ENCODE measurements at places on chromosomes 1 and 21.

- no peak for DNase-seq
These were observed 9.1 kb upstream of the GPR61 start for GRCh38 chr1:109530457-109531087.

- no peak for DNase-seq
These were observed 9.1 kb upstream of the HEYL start for GRCh38 chr1:39648496-39648895.

DNA sequence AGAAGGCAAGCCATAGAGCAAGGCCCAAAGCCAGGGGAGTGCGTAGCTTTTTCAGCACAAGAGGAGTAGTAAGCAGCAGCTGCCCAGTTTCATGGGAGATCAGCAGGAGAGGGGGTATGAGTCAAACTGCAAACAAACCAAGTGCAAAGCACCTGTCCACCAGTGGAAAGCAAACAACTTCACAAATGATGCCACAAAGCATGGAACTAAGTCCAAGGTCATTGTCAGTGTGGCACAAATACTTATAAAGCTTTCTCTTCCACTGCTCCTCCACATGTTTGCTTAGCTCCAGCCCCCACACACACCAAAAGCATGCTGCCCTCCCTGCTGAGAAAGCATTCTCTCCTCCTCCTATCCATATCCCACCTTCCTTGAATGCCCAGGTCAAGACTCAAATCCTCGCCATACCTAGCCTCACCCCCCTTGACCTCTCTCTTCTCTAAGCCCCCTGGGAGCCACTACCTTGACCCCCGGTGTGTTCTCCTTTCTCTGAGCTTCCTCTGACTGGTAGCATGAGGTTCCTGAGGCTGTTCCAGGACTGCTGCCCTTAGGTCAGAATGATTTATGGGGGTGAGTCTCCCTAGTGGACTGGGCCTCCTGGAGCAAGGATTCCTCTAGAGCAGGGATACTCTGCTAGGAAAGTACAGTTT lies 70.4 kb downstream of the DMAP1 start:
- DNase-seq = no peak

DNA sequence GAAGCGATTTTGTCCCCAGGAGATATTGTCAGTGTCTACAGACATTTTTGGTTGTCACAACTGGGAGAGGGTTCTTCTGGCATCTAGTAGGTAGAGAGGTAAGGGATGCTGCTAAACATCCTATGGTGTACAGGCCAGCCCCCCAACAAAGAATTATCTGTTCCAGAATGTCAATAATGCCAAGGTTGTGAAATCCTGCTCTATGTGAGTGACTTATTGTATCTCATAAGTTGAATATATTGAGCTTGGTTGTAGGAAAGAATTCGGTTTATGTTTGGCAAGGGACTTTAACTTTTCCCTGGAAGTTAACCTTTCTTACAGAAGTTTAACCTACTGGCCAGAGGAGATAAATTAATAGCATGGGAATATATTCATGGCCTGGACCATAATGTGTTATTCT lies 52.6 kb upstream of the ANGPTL1 start:
- no peak for DNase-seq

DNA sequence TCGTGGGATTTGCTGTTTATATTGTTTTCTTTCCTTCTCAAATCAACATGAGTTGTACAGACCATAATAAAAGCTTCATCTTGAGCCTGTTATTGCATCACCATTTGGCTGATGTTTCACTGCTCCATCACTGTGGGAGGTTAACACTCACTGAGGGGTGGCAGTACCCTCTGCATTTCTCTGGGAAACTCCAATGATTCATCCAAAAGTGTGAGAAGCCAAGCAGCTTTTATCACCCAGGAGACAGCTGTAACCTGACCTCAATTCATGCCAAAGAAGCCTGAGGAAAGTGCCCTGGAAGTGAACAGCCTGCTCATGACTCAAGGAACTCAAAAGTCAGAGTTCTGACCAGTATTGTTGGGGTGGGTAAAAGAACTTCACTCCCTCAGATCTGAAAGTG lies 84.1 kb downstream of the GPR88 start:
- DNase-seq = no peak

GRCh38 chr1:192147696-192148095 lies 10.6 kb upstream of the RGS18 start:
- DNase-seq = no peak

- DNase-seq = no peak
These were observed 30.5 kb upstream of the B3GALT2 start for GRCh38 chr1:193216920-193217319.

DNA sequence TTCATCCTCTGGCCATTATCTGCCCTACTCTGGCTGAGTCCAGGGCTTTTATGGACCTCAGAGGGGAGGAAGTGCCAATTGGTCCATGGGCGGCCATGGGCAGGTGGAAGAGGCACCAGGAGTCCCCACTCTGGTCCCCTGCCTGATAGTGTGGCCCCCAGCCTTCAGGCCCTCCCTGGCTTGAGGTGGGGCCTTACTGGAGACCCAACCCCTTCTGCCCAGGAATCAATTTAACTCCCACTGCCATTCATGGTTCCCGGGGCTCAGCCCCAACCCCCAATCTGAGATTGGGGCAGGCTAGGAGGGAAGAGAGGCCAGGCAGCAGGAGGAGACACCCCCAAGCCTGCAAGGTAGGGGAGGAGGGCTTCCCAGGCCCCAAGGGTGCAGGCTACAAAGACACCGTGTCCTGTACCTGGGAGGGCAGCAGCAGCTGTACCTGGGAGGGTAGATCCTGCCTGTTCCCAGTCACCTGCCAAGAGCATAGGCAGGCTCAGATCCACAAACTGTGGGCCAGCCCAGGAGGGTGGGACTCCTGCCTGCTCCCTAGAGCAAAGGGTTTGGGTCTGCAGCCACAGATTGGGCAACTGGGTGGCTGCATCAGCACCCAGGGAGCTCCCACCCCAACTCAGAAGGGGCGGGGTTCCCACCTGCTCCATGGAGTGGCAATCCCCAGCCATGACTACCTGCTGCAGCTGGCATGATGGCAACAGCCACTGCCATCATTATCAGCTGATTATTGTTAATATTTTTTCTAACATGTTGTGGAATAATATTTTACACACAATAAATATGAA lies 1044.1 kb upstream of the B3GALT2 start:
- no peak for DNase-seq

- DNase-seq = no peak
These were observed 6.8 kb upstream of the OTUD7B start for GRCh38 chr1:150017206-150017750.

DNA sequence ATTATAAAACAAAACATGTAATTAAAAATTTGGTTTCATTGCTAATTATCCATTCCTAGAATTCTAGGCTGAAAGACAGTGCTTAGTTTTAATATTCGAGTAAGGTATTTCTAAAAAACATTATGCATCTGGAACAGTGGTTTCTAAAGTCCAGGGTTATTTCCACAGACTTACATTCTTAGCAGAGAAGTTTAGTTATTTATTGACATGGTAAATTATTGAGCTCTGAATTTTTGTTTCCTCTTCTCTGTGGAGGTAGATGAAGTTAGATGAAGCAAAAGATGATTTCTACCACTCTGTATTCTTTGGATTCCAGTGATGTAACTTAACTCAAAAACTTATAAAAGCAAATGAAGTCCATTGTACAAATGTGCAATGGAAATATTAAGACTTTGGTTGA lies 709.4 kb downstream of the MRPL39 start:
- DNase-seq = no peak

GRCh38 chr1:206635978-206636345 lies 626 bp downstream of the DYRK3 start:
- DNase-seq = no peak

DNA sequence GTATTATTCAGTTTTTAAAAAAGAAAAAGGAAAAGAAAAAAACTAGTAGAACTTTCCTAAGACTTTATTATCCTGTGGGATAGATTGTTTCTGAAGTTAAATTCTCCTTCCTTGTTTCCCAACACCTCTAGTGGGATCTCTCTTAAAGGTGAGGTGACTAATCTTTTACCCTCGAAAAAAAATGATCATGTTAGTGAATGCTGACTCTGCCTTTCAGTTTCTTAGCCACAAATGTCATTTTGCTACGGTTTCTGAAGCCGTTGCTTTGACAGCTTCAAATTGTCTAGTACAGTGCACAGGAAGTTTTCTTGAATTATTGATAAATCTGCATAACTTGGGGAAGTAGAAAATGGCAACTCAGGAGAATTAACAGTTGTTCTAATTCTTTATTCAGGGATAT lies 13.0 kb upstream of the NEK7 start:
- DNase-seq = no peak

DNA sequence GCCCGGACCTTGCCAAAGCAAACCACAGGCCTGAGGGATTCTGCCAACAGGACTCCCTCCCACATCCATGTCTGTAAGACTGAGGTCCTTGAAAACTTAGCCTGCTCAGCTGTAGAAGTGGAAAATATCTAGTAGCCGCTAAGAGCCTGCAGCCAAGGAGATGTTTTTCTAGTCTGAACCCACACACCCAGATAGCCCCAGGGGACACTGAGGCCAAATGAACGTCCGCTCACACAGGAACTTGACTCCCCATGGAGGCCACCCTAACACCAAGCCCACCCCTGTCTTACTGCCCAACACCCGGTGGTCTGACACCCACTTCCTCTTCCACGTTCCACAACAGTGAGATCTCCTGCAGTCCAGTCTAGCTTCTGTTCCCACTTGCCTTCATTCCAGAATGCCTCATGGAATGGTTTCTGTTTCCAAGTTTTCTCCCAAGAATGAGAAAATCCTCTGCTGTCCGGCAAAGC lies 174.8 kb downstream of the PLPP3 start:
- DNase-seq = no peak

DNA sequence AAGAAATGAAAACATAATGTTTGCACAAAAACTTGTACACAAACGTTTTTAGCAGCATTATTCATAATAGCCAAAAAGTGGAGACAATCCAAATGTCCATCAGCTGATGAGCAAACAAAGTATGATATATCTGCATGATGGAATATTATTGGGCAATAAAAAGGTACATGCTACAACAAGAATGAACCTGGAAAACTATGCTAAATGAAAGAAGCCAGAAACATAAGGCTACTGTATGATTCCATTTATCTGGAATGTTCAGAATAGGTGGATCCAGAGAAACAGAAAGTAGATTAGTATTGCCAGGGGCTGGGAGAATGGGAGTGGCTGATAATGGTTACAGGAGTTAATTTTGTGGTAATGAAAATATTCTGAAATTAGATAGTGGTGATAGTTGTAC lies 19.0 kb downstream of the FBXO28 start:
- DNase-seq = no peak

All from stimulated activated CD8-positive, alpha-beta memory T cell treated with anti-CD3 and anti-CD28 coated beads, Interleukin-12 subunit alpha, Interleukin-12 subunit beta, amount 100 ng/mL, for 1 hour (primary cell).